Midbrain (tissue), 1 donor: ENCODE measurements at places on chromosomes 1 and 21.

DNA sequence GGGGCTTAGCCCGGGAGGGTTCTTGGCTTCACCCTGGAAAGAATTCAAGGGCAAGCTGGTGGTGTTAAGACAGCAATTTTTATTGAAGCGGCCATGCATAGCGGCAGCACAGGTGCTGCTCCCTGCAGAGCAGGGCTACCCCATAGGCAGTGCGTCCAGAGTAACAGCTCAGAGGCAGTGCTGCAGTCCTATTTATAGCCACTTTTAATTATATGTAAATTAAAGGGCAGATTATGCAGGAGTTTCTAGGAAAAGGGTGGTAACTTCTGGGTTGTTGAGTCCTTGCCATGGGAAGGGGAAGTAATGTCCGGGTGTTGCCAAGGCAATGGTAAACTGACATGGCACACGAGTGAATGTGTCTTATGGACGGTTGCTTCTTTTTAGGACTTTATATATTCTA lies 57.0 kb downstream of the VPS26C start:
- DNase-seq: no peak

DNA sequence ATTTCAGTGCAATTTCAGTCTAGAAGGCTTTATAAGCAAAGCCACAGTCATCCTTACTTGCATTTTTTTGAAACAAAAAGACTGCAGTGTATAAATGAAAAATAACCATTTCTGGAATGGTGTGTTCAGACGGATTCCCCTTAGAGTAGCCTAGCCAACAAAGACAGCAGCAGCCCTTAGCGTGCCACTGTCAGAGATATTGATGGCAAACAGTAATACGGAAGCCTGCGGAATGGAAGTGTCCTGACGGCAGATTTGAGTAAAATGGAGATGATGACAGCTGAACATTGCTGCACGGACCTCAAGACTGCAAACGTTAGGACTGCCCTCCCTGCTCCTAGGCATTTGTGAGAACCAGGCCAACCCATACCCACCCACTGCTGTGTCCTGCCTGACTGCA lies 54.7 kb downstream of the PDE9A start:
- DNase-seq: no peak

GRCh38 chr1:12100071-12100470 lies 37.0 kb downstream of the TNFRSF8 start:
- DNase-seq: no peak

GRCh38 chr1:17922833-17923232 lies 167.7 kb downstream of the ACTL8 start:
- DNase-seq: peak; percentile 6

- no peak for DNase-seq
These were observed 2.9 kb upstream of the CLIC4 start for GRCh38 chr1:24742090-24742938.

DNA sequence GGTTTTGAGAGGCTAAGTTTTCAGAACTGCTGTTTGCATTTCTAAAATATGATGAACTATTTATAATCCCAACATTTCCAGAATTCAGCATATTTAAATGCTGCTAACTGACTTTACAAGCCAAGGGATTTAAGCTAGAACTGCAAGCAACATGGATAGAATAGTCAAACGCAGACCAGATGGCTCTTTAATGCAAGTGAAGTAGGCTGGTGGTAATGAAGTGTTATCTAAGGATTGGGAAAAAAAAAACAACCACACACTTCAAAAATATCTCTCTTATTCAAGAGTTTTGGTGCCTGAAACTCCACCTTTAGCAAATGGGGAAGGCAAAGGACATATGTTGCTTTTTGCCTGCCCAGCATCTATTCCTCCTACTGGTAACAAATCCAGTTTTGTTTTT lies 20.9 kb upstream of the SSX2IP start:
- no peak for DNase-seq

DNA sequence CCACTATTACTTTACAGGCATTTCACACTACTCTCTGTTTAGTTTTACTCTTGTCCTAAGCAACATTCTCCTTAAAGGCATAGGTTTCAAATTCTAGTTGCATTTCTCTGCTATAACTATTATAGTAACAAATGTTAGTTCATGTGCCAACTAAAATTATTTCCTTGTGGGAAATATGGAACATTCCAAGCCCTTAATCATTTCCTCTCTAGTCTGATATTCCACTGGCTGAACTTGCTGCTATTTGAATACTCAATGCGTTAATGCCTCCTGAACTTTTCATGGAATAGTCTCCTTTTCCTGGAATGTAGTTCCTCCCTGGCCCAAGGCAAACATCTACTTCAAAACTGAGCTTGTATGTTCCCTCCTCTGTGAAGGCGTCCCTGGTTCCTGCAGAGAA lies 19.3 kb upstream of the TBX19 start:
- DNase-seq: no peak

DNA sequence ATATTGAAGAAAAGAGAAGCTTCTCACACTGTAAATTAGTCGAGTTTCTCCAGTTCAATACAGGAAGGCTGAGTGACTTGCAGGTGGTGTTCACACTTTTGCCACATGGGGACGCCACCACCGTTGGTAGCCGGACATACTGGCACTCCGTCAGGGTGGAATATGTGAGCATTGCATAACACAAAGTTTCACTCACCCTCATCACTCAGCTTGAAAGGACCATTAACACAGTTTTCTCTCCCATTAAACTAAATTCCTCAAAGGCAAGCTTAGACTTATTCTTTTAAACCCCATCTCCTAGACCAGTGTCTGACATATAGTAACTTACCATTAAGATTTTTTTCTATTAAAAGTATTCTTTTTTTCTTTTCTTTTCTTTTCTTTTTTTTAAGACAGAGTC lies 105.3 kb upstream of the SERBP1 start:
- DNase-seq: peak; percentile 62

DNA sequence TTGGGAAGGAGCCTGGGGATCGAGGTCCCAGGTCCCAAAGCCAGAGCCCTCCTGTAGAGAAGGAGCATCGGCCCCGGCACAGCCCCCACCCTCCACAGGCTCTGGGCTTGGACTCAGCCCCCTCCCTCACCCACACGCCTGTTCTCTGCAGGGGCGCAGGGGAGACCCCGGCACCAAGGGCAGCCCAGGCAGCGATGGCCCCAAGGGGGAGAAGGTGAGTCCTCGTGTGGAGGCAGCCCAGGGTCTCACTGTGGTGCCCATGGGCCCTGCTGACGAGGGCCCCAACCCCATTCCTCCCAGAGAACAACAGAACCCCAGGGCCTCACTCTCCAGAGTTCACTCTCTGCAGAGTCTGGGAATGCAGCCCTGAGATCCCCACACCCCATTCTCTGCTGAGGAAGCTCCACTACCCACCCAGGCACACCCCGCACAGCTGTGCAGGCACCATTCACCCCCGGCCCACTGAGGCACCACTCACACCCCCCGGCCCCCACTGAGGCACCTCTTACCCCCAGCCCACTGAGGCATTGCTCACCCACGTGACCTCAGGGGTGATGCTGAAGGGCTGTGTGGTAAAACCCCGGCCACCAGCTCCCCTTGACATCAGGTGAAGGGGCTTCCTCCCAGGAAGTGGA lies 21.8 kb downstream of the COL6A2 start:
- DNase-seq: no peak

DNA sequence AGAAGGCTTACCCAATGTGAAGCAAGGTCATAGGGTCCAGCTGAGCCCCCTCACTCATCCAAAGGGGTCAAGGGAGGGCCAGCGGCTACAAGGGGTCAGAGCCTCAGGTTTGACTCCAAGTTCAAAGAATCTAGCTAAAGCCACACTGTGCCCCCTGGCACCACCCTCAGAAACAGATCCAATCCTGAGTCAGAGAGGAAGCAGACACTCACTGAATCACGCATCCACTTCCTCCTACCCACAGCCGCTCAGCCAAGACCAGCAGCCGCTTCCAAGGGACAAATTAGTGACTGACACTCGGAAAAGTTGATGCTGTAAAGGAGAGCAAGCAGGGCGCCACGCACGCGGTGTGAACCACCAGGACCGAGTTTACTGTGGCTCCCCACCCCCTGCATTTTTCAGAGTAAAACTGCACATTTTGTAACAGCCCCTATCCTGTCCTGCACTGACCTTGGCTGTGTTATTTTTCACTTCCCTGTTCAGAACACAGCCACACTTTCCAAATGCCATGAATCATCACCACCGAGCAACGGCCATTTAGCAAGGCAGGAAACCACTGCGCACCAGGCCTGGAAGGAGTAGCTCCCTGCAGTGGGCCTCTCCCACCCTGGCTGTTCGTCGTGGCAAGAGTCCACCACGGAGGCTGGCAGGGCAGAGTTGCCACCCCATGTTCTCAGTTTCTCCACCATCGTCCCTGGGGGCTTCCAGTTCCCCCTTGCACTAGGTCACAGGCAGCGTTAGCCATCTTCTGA lies 147.8 kb downstream of the TOMM20 start:
- DNase-seq: peak; percentile 31

- no peak for DNase-seq
These were observed 18.7 kb upstream of the CD55 start for GRCh38 chr1:207302618-207303393.

DNA sequence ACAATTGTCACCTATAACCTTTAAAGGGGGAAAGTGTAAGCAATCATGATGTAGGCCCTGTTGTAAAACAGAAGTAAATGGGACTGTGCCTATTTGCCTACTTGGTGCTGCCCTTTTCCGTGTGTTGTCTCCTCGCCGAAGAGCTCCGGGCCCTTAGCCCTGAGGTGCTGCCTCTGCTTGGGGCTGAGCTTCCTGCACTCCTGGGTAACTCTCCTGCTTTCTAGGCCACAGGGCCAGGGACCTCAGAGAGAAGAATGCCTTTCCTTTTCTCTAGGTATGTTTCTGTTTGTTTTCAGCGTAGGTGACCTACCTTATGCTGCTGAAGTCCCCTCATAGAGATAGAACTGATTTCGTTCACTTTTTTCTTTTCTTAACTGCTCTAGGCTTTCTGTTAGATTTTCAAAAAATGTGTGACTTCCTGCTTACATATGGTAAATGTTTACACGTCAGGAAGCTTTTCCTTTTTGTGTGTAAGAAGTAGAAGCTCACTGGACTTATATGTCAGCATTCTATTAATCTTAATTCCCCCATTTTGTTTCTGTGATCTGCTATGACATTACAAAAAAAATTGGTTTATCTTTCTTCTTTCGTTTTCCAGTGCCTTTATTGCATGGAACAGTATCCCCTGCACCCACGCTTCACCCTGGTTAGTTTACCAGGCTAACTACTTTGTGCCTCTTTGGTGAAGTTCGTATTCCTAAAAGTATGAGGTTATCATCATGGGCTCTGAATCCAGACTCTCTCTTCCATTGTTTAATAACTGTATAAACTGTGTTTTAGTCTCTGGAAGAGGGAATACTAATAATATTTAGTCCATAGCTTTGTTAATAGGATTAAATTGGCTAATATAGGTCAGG lies 61.7 kb downstream of the ITSN1 start:
- no peak for DNase-seq

DNA sequence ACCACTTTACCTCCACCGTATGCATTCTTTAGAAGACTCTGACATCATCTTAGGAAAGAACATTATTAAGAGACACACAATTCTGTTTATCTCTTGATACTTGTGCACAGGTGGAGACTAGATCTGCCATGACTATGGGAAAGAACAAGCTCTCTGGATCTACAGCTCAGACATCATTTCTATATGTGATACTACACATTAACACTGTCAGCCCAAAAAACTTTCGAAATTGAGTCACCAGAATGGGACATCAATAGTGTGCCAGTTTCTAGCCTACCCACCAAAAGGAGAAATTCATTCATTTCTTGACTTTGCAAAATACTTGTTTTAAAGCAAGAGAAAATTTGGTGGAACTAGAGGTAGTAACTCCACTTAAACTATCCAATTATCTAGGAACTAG lies 6.0 kb upstream of the EVI5 start:
- no peak for DNase-seq

- no peak for DNase-seq
These were observed 42.0 kb downstream of the CDC14A start for GRCh38 chr1:100394285-100394684.

DNA sequence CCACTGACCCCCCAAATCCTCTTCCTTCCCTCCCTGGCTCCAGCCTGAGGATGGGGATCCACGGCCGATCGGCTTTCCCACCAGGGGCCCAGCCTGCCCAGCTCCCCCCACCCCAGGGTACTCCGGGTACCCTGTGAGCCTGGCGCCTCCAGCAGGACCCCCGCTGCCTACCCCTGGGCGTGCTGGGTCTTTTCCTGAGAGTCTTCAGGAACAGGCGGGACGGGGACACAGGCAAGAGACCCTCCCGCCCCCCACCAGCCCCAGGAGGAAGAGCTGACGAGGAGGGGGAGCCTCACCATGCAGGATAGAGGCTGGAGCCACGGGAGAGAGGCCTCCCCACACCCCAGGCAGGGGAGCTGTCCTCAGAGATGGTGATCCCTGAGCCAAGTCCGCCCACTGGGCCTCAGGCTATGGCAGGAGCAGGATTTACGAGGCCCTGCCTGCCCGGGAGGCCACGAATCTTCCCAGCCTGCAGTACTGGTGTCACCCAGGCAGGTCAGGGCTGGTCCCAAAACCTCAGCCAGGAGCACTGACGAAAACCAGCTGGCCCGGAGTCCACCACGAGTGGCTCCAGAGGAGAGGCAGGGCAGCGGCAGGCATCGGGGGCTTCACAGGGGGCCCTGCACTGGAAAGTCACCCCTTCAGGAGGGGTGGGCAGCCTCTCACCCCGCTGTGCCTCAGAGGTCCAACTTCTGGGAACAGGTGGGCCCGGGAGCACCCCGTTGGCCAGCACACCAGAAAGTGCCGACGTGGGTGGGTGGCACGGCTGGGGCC lies 58.0 kb downstream of the MEGF6 start:
- DNase-seq: no peak

- no peak for DNase-seq
These were observed 130.5 kb downstream of the BACH1 start for GRCh38 chr21:29429218-29429617.

- peak; percentile 23 for DNase-seq
These were observed 33.1 kb upstream of the NFASC start for GRCh38 chr1:204837440-204838084.

DNA sequence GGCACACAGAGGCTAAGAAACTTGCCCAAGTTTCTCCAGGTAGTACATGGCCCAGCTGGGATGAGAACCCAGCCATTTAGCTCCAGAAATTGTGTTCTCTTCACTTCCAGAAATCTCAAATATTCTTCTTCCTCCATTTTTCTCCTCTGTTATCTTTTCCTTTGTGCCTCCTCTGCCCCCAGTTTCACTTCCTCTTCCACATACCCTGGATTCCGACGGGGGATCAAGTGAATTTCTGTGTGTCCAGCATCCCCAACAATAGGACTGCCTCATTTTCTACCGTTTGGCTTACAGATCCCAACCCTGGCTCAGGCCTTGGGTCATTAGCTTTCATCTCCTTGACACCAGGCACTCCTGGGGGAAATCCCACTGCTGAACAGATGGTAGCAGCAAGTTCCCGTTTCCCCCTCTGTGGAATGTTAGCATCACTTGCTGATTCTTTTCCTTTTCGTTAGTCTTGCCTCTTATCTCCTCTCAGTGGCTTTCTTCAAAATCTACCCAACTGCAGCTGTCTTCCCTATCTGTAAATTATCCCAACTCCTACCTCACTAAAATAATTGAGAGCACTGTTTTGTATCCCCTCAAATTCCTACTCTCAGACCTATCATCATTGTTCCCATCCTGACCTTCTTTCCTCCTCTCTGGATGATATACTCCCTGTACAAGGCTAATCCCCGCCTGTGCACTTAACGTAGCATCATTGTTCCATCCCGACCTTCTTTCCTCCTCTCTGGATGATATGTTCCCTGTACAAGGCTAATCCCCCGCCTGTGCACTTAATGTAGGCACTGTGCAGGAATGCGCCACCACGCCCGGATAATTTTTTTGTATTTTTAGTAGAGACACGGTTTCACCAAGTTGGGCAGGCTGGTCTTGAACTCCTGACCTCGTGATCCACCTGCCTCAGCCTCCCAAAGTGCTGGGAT lies 36.5 kb downstream of the SCCPDH start:
- no peak for DNase-seq
